Skin of body (tissue), 3 donors: ENCODE measurements at places on chromosomes 3 and 15. TPM values are rescaled to one million over a fixed set of nuclear protein-coding genes. Genes with fewer than 3 reads are reported as not detected.

GRCh38 chr15:100708916-100709315, 106.5 kb downstream of the ASB7 start:
- no peak for DNase-seq

- DNase-seq, result no peak
Measured at GRCh38 chr3:180181387-180181786, 144.7 kb upstream of the PEX5L start.

DNA sequence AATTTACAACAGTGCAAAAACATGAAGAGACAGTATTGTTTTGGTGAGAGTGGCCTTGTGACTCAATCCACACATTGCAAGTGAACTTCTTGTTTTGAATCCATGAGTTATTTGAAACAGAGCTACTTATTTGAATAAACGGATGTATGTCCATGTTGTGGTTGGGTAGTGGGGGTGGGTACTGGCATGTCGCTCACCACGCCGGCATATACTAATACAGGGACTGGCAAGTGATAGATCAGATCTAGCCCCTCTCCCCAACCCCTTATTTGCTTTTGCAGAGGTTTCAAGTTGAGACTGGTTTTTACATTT, 83.8 kb downstream of the EDEM1 start:
- no peak for DNase-seq

- no peak for DNase-seq
Measured at GRCh38 chr3:30996467-30996866, 102.0 kb upstream of the GADL1 start.

- no peak for DNase-seq
Measured at GRCh38 chr15:80127911-80128310, 24.9 kb upstream of the FAH start.

DNA sequence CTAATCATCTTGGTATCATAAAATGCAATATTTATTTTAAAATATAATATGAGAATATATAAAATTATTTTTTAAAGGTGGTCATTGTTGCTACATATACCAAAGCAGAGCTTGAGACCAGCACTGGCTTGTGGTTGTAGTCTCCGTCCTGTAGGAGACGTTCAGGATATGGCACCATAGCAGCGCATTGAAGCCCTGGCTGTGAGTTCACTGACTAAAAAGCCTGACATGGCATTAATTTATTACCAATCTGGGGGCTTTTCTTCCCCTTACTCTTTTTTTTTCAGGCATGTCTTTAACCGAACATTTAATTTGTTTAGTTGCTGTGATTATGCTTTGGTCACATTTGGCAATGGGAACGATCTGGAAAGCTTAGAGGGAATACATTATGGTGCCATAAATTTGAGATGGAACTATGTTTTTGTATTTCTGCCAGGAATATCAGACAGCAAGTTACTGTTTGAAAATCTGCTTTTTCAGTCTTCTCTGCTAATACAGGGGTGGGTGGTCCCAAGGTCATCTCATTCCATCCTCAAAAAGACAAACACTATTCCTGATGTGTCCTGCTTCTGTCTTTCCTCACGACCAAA, 108.5 kb downstream of the ZIC4 start:
- DNase-seq, result no peak

DNA sequence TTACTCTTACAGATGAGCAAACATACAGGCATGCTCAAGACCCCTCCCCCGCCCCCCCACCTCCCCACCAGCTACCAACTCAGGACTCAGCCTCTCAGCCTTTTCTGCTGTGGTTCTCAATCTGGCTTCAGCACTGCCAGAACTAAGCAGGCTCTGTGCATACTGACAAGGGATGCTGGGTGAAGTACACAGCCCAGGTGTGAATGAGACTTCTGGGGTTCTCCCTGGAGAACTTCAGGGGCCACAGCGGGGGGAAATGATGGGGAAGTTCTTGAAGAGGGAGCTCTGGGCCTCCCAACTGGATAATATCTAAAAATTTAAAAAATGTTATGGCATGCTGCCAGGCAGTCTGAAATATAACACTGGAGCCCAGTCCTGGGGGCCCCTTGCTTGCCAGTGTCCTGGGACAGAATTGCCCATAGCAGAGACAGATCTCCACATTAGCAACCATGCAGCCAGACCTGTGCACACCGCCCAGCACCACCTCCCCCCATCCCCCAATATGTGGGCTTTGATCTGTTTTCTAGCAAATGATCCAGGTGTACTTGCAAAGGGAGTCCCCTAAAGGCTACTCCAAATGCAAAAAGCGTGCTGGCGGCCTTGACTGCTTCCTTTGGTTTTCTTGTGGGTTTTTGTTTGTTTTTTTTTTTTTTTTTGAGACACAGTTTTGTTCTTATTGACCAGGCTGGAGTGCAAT, 41.4 kb downstream of the PGPEP1L start:
- no peak for DNase-seq

DNA sequence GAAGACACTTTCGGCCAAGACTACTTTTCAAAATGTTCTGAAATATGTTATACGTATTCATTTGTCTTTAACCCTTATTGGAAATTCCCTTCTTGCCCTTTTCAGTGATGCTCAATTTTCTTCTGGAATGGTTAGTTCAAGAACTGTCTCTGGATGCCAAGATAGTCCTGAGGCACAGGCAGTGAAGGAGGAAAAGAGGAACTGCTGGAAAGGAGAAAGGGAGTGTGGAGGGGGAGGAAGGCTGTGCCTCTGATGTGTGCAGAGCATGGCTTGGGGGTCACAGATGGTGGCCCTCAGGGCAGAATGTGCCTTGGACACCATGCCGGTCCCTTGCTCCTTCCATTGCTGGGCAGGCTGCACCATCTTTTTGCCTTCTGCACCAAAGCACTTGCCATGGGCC, 73.7 kb downstream of the CEP63 start:
- no peak for DNase-seq

- peak; percentile 76 for DNase-seq
Measured at GRCh38 chr15:80970018-80970657, 19.5 kb downstream of the MESD start.

- DNase-seq, result no peak
Measured at GRCh38 chr3:82973791-82974190, 1212.3 kb upstream of the GBE1 start.

DNA sequence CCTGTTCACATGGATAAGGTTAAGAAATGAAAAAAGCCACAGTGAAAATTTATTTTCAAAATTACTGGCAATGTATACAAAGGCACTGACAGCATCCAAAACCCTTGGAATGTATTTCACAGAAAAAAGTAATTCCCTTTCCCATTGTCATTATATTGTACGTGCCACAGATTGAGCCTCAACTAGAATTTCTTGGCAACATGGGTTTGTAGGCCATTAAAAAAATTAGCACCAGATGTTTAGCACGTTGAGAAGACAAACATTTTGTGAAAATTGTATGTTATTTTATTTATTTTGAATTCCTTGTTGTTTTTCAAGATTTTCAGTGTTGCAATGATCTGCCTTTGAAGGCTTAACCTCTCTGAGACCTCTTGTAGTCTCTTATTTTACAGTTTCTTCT, 76.3 kb upstream of the EPHB3 start:
- peak; percentile 91 for DNase-seq

DNA sequence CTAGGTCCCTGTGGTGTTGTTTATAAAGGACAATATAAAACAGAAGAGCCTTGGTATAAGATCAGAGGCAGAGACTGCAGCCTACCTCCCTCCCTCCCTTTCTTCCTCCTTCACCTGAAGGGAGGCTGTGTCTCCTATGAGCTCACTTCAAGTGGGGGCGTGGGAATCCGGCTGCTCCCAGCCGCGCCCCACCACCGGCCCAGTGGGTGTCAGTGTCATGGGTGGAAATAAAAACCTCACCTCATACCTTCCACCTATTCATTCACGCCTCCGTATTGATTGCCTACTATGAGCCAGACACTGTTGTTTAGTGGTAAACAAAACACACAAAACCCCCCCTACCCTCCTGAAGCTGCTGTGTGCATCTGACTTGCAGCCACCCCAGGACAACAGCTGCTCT, 181.9 kb downstream of the PDZRN3 start:
- DNase-seq, result no peak

DNA sequence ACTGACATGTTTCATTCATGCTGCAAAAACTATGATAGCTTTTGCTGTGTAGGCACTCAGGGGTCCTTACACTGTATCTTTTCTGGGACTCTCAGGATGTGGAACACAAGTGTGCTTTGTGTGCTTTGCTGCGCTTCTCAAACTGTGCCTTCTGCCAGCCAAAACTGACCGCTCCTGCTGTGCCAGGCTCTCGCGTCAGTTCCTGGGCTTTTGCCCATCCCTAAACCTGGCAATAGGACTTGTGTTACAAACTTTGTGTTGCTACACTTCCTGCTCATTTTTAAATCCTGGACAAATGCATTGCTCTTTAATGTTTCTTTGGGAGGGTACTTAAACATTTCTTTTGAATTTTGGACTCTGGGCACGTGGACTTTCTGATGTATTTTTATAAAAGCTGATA, 60.3 kb downstream of the DIPK2A start:
- DNase-seq, result no peak

GRCh38 chr3:190205739-190206138, 85.0 kb upstream of the P3H2 start:
- DNase-seq, result no peak

DNA sequence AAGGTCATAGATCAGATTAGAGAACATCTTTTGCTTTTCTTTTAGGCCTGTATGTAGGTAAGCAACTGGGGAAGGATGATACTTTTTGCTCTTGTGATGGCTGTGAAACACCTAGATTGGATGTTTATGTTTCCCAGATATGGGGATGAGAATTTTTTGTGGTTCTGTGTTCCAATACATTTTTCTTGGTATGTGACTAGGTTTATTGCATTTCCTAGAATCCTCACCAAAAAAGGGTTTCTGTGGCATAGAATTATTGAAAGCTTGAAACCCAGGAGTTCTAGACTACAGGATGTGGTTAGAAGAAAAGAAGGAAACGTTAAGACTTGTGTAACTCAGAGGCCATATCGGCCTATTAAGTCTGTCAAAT, 25.8 kb downstream of the OXNAD1 start:
- no peak for DNase-seq

- DNase-seq, result no peak
Measured at GRCh38 chr3:115284980-115285379, 137.9 kb upstream of the ZBTB20 start.

- no peak for DNase-seq
Measured at GRCh38 chr15:93196135-93196670, 107.2 kb upstream of the RGMA start.

GRCh38 chr3:4504340-4505261, 11.5 kb downstream of the ITPR1 start:
- DNase-seq, result no peak

GRCh38 chr3:146974001-146974400, 368.9 kb upstream of the PLSCR5 start:
- no peak for DNase-seq

DNA sequence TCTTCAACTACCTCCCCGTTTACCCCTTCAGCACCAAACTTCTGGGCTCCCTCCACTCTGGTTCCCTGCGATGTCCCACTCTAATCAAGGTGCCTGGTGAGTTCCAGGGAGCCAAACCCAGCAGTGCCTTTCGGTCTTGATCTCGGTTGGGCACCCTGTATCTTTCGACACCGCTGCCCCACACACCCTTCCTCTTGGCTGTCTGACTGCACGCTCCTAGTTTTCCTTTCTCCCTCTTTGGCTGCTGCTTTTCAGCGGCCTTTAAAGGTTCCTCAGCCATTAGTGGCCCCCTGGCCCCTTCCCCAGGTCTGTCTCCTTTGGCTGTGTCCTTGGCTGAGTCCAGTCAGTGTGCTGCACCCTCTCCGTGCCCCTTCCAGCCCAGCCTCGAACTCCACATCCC, 784 bp downstream of the TTLL3 start:
- DNase-seq, result no peak

The PLXNB1 gene
- total RNA-seq, result 41.2 TPM

The CFAP100 gene
- total RNA-seq, result not detected

The SCAANT1 gene
- total RNA-seq, result not detected

The FGD5 gene
- 14.9 TPM for total RNA-seq

The SNX33 gene
- total RNA-seq, result 13.2 TPM

The ASB14 gene
- 0.10 TPM for total RNA-seq

The PRR20G gene
- total RNA-seq, result not detected

The SLC24A5 gene
- 3.6 TPM for total RNA-seq

The KLHL40 gene
- total RNA-seq, result 13.4 TPM

The ROBO2 gene
- total RNA-seq, result 42.3 TPM

The SEMA5B gene
- total RNA-seq, result 8.6 TPM

The C3orf22 gene
- total RNA-seq, result not detected

The EXD1 gene
- total RNA-seq, result not detected

The ZNF660 gene
- 4.1 TPM for total RNA-seq

The CD96 gene
- 2.0 TPM for total RNA-seq

The NEK10 gene
- 5.0 TPM for total RNA-seq

The IQCF5 gene
- total RNA-seq, result not detected
